Temporal lobe (tissue), 4 donors: ENCODE measurements at places on chromosomes 5 and 9. TPM values are rescaled to one million over a fixed set of nuclear protein-coding genes. Genes with fewer than 3 reads are reported as not detected.

Gene FBP2
- not detected for total RNA-seq

Gene OR5C1
- not detected for total RNA-seq

Gene PRRC2B
- total RNA-seq, result 259 TPM

Gene CXXC5
- 33.4 TPM for total RNA-seq

Gene GPX8
- 2.7 TPM for total RNA-seq

Gene ADAMTS19
- total RNA-seq, result 2.2 TPM

Gene GM2A
- 5.2 TPM for total RNA-seq

Gene HACD4
- total RNA-seq, result 0.49 TPM

Gene FAM81B
- total RNA-seq, result 0.25 TPM

Gene EIF4EBP3
- not detected for total RNA-seq

Gene KIF4B
- 0.25 TPM for total RNA-seq

Gene CORO2A
- 4.2 TPM for total RNA-seq

Gene BTNL9
- 2.2 TPM for total RNA-seq

Gene RIOK2
- total RNA-seq, result 24.8 TPM

Gene EGFL7
- 11.6 TPM for total RNA-seq

Gene LPAR1
- 13.0 TPM for total RNA-seq

Gene INSL4
- total RNA-seq, result not detected

Gene AK1
- 25.3 TPM for total RNA-seq

Gene OR1J2
- not detected for total RNA-seq

Gene ARL14EPL
- not detected for total RNA-seq

Gene SHB
- 11.3 TPM for total RNA-seq

Gene LMX1B
- not detected for total RNA-seq

Gene STKLD1
- 1.2 TPM for total RNA-seq

Gene GPR150
- total RNA-seq, result 0.25 TPM

Gene FAM163B
- 18.9 TPM for total RNA-seq
